Transverse colon (tissue), 4 donors: ENCODE measurements at places on chromosomes 6 and 20.

GRCh38 chr6:70264306-70264705 lies 38.6 kb downstream of the COL9A1 start:
- no peaks in the 10 kb centered on the region for H3K4me1 ChIP-seq
- no peak for DNase-seq
- H3K4me3 ChIP-seq, result no peak overlapping the region
- H3K27ac ChIP-seq, result no peak overlapping the region
- H3K36me3 ChIP-seq, result no peaks in the 10 kb centered on the region
- H3K27me3 ChIP-seq, result no peaks in the 10 kb centered on the region

GRCh38 chr20:63651942-63652191 lies 1.4 kb downstream of the STMN3 start:
- peaks cover 8% of the 10 kb centered on the region for H3K4me1 ChIP-seq
- no peaks in the 10 kb centered on the region for H3K36me3 ChIP-seq
- no peak overlapping the region for H3K4me3 ChIP-seq
- no peak for DNase-seq

GRCh38 chr6:131754715-131755567 lies 44.1 kb upstream of the CTAGE9 start:
- no peak overlapping the region for H3K27ac ChIP-seq
- H3K4me1 ChIP-seq, result no peaks in the 10 kb centered on the region
- no peak overlapping the region for H3K4me3 ChIP-seq
- H3K27me3 ChIP-seq, result no peaks in the 10 kb centered on the region

- H3K27me3 ChIP-seq, result no peaks in the 10 kb centered on the region
- peaks cover 4% of the 10 kb centered on the region for H3K4me1 ChIP-seq
- no peak overlapping the region for H3K27ac ChIP-seq
- H3K4me3 ChIP-seq, result no peak overlapping the region
- DNase-seq, result no peak
These were observed 45.3 kb upstream of the IFNGR1 start for GRCh38 chr6:137264311-137265075.

- no peak overlapping the region for H3K27ac ChIP-seq
- no peak for DNase-seq
- no peaks in the 10 kb centered on the region for H3K4me1 ChIP-seq
- no peak overlapping the region for H3K4me3 ChIP-seq
- H3K36me3 ChIP-seq, result no peaks in the 10 kb centered on the region
- no peaks in the 10 kb centered on the region for H3K27me3 ChIP-seq
These were observed 24.5 kb downstream of the PLCB4 start for GRCh38 chr20:9093218-9093957.

GRCh38 chr20:39445095-39445494 lies 483.0 kb downstream of the DHX35 start:
- no peak for DNase-seq
- no peak overlapping the region for H3K27ac ChIP-seq
- H3K4me1 ChIP-seq, result no peaks in the 10 kb centered on the region
- H3K4me3 ChIP-seq, result no peak overlapping the region

GRCh38 chr20:10427060-10427692 lies 6.8 kb downstream of the MKKS start:
- no peaks in the 10 kb centered on the region for H3K36me3 ChIP-seq
- no peaks in the 10 kb centered on the region for H3K27me3 ChIP-seq
- no peak overlapping the region for H3K27ac ChIP-seq
- H3K4me3 ChIP-seq, result no peak overlapping the region

- H3K27me3 ChIP-seq, result no peaks in the 10 kb centered on the region
- no peaks in the 10 kb centered on the region for H3K4me1 ChIP-seq
- H3K36me3 ChIP-seq, result no peaks in the 10 kb centered on the region
- DNase-seq, result no peak
- no peak overlapping the region for H3K27ac ChIP-seq
These were observed 70.5 kb downstream of the ADGRG6 start for GRCh38 chr6:142372348-142372747.

DNA sequence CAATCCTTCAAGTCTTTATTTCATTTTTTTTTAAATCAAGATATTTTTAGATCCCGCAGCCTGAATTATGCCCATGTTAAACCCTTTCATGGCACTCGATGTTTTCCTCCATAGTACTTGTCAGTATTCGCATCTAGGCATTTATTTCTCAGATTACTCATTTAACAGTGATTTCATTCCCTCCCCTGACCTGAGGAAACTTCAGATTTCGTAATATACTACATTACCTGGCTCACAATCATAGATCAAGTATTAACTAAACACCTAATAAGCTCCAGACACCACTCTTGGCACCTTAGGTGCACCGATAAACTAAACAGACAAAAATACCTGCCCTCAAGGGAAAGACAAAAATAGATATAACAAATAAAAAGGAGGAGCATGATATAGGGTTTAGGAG lies 413.2 kb upstream of the GJE1 start:
- no peak overlapping the region for H3K27ac ChIP-seq
- H3K27me3 ChIP-seq, result no peaks in the 10 kb centered on the region
- DNase-seq, result no peak
- no peaks in the 10 kb centered on the region for H3K4me1 ChIP-seq
